Glomerular endothelial cell (primary cell): ENCODE measurements at places on chromosomes 7 and 10. TPM values are rescaled to one million over a fixed set of nuclear protein-coding genes. Genes with fewer than 3 reads are reported as not detected.

CLRN3 gene
- not detected in 2 replicates for total RNA-seq

UPF2 gene
- total RNA-seq, result 13.1 and 17.1 TPM in 2 replicates

GRM3 gene
- total RNA-seq, result not detected in 2 replicates

ANKRD1 gene
- total RNA-seq, result 168 and 436 TPM in 2 replicates

GRID2IP gene
- total RNA-seq, result not detected in 2 replicates

SLC26A5 gene
- total RNA-seq, result not detected in 2 replicates

RAB19 gene
- not detected in 2 replicates for total RNA-seq

SHH gene
- 0.06 and 1.0 TPM in 2 replicates for total RNA-seq

CALML5 gene
- total RNA-seq, result not detected in 2 replicates

C10orf67 gene
- not detected in 2 replicates for total RNA-seq

TRIM50 gene
- total RNA-seq, result not detected in 2 replicates

ACSM6 gene
- total RNA-seq, result not detected in 2 replicates

WDR91 gene
- 3.6 and 9.1 TPM in 2 replicates for total RNA-seq

OR2A42 gene
- not detected in 2 replicates for total RNA-seq
